Right lobe of liver (tissue), 6 donors: ENCODE measurements at places on chromosomes 6 and 20. TPM values are rescaled to one million over a fixed set of nuclear protein-coding genes. Genes with fewer than 3 reads are reported as not detected.
A peak's percentile ranks its signal among the peaks of the same experiment; 100 is the strongest.

CAPN11 gene
- total RNA-seq, result not detected

GRM4 gene
- not detected for total RNA-seq

C6orf118 gene
- not detected for total RNA-seq

LIN28B gene
- not detected for total RNA-seq

GFRA4 gene
- total RNA-seq, result not detected

OR5V1 gene
- not detected for total RNA-seq

GRCh38 chr6:149560736-149561135, 5.4 kb upstream of the GINM1 start:
- no peaks in the 10 kb centered on the region for H3K36me3 ChIP-seq
- H3K27me3 ChIP-seq, result no peaks in the 10 kb centered on the region
- H3K4me3 ChIP-seq, result no peak overlapping the region
- H3K27ac ChIP-seq, result no peak overlapping the region
- H3K4me1 ChIP-seq, result no peaks in the 10 kb centered on the region

- H3K4me3 ChIP-seq, result no peak overlapping the region
- no peak overlapping the region for H3K27ac ChIP-seq
- no peak for DNase-seq
- no peaks in the 10 kb centered on the region for H3K36me3 ChIP-seq
- H3K27me3 ChIP-seq, result no peaks in the 10 kb centered on the region
Observed at GRCh38 chr6:163667372-163668060, 253.0 kb downstream of the QKI start.

- no peaks in the 10 kb centered on the region for H3K36me3 ChIP-seq
- no peaks in the 10 kb centered on the region for H3K27me3 ChIP-seq
- no peak for DNase-seq
- H3K27ac ChIP-seq, result no peak overlapping the region
- no peaks in the 10 kb centered on the region for H3K4me1 ChIP-seq
- H3K4me3 ChIP-seq, result no peak overlapping the region
Observed at GRCh38 chr6:8478418-8478817, 43.1 kb upstream of the SLC35B3 start.

DNA sequence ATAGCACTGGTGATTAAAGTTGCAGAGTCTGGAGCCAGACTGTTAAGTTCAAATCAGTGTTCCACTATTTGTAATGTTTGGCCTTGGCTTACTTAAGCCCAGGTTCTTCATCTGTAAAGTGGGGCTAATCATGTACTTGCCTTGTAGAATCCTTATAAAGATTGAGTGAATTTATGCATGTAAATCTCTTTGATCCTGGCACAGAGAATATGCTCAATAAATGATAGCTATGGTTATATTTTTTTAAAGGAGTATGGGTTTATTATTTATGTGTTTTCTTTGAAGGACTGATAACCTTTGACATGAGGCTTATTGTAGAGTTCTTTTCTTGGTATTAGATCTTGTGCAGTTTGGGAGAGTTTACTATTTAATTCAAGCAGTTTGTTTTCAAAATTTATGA, 89.5 kb downstream of the CDKAL1 start:
- no peak for DNase-seq
- H3K27me3 ChIP-seq, result no peaks in the 10 kb centered on the region
- no peak overlapping the region for H3K27ac ChIP-seq
- H3K4me1 ChIP-seq, result no peaks in the 10 kb centered on the region
- H3K4me3 ChIP-seq, result no peak overlapping the region

GRCh38 chr20:21134883-21135493, 9.1 kb downstream of the KIZ start:
- H3K27ac ChIP-seq, result no peak overlapping the region
- no peak for DNase-seq
- H3K4me3 ChIP-seq, result no peak overlapping the region

DNA sequence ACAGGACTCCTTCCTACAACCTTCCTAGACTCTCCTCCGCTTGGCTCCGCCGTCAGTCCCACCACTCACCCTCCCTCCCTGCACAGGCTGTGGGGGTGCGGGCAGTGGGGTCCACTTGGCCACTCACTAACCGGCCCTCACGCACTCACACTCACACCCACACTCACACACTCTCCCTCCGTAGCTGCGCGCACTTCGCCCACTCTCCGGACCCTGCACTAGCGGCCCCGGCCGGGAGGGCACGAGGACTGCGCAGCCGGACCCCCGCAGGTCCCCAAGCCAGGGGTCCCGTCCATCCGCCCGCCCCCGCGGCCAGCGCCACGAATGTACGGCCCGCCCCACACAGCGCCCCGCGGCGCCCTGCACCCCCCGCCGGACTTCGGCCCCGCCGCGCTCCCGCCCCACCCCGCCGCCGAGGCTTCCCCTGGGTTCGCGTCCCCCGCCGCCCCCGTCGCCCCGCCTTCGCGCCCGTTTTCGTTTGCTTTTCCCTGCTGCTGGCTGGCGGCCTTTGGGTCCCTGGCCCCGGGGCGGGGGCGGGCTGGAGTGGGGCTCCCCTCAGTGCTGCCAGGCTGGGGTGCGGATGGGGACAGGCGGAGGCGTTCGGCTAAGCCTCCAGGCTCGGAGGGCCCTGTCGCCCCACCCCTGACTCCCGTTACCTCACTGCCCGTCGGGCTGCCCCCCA, 23.0 kb upstream of the SLC22A7 start:
- peaks cover 44% of the 10 kb centered on the region for H3K4me1 ChIP-seq
- peak overlapping the region; percentile 76 for H3K27ac ChIP-seq
- H3K36me3 ChIP-seq, result no peaks in the 10 kb centered on the region
- H3K4me3 ChIP-seq, result peak overlapping the region; percentile 44
- H3K27me3 ChIP-seq, result no peaks in the 10 kb centered on the region

GRCh38 chr6:56363796-56364430, 116.5 kb upstream of the COL21A1 start:
- no peaks in the 10 kb centered on the region for H3K4me1 ChIP-seq
- H3K36me3 ChIP-seq, result no peaks in the 10 kb centered on the region
- H3K4me3 ChIP-seq, result no peak overlapping the region
- no peak overlapping the region for H3K27ac ChIP-seq
- H3K27me3 ChIP-seq, result no peaks in the 10 kb centered on the region

DNA sequence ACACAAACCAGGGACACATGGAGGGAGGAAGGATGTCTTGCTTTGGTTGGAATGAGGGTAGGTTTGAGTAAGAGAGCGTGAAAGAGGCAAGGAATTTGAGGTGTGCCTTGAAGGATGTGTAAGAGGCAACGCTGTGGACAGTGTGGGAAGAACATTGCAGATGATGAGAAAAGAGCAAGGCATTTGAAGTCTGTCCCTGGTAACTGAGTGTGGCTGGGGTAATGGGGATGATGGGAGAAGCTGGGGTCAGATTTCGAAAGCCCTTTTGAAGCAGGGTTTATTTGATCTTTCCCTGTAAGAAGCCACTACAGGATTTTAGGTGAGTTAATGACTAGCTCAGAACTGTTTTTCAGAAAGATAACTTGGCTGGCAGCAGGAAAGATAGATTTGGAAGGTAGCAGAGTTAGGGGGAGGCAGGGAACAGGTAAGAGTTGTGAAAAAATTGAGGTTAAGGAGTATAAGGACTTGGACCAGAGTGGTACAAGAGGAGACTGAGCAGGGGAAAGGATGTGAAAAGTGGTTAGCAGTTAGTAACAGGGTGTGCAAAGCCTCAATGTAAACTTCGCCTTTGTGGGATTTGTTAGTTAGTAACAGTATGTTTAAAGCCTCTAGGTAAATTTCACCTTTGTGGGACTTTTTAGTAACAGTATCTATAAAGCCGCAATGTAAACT, 17.7 kb downstream of the UTRN start:
- no peak overlapping the region for H3K27ac ChIP-seq
- H3K36me3 ChIP-seq, result no peaks in the 10 kb centered on the region
- no peak for DNase-seq
- peaks cover 34% of the 10 kb centered on the region for H3K4me1 ChIP-seq
- H3K27me3 ChIP-seq, result no peaks in the 10 kb centered on the region
- H3K4me3 ChIP-seq, result no peak overlapping the region

GRCh38 chr20:50133041-50133440, 20.1 kb upstream of the UBE2V1 start:
- no peak for DNase-seq
- no peaks in the 10 kb centered on the region for H3K36me3 ChIP-seq
- H3K4me3 ChIP-seq, result no peak overlapping the region

DNA sequence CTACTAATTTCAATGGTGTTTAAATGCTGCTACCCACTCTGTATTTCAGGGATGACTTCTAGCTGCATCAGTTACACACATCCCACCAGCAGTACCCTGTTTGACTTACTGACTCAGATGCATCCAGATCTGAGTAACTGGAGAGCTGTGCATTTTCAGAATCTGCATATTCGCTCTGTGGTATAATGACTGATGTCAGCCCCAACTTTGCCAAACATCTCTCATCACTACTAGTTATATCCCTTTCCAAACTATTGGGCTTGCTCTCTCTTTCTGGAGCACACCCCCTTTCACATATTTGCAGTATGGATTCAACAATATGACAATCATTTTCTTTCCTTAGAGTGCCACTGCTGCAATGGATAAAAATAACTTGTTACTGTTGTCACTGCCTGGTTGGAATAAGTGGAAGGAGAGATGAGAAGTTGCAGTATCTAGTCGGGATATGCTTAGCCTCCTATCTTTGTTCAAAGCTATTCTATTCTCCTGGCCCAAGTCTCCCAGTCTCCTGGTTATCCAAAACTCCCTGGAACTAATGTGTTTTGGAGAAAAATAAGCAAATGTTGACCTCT, 3.3 kb upstream of the RSPO3 start:
- no peak overlapping the region for H3K4me3 ChIP-seq
- no peak for DNase-seq
- H3K4me1 ChIP-seq, result no peaks in the 10 kb centered on the region
- no peak overlapping the region for H3K27ac ChIP-seq

DNA sequence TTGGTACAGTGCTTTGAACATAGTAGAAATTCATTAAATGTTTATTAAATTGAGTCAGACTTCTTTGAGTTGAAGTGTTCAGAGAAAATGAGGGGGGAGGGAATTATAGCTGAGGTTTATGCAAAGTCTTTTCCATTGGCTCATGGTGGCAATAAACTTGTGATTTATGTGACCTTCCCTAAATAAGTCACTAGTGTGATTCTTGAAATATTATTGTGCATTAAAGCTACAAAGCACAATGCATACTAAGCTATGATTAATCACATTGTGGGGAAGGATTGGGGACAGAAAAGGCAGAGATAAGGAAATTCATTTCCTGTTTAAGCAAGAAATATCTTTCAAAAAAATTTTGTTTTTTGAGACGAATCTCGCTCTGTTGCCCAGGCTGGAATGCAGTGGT, 877.5 kb downstream of the TFAP2A start:
- no peaks in the 10 kb centered on the region for H3K36me3 ChIP-seq
- H3K4me3 ChIP-seq, result no peak overlapping the region
- no peaks in the 10 kb centered on the region for H3K27me3 ChIP-seq
- no peaks in the 10 kb centered on the region for H3K4me1 ChIP-seq

GRCh38 chr6:169445661-169446581, 192.3 kb upstream of the THBS2 start:
- H3K36me3 ChIP-seq, result no peaks in the 10 kb centered on the region
- H3K4me3 ChIP-seq, result no peak overlapping the region
- no peak overlapping the region for H3K27ac ChIP-seq
- H3K4me1 ChIP-seq, result no peaks in the 10 kb centered on the region

GRCh38 chr6:134058622-134059366, 6.4 kb upstream of the SLC2A12 start:
- H3K4me1 ChIP-seq, result no peaks in the 10 kb centered on the region
- no peak overlapping the region for H3K27ac ChIP-seq
- no peak for DNase-seq
- no peaks in the 10 kb centered on the region for H3K36me3 ChIP-seq

- DNase-seq, result no peak
- H3K4me3 ChIP-seq, result no peak overlapping the region
- no peaks in the 10 kb centered on the region for H3K27me3 ChIP-seq
Observed at GRCh38 chr6:132495604-132496079, 17.3 kb downstream of the STX7 start.

DNA sequence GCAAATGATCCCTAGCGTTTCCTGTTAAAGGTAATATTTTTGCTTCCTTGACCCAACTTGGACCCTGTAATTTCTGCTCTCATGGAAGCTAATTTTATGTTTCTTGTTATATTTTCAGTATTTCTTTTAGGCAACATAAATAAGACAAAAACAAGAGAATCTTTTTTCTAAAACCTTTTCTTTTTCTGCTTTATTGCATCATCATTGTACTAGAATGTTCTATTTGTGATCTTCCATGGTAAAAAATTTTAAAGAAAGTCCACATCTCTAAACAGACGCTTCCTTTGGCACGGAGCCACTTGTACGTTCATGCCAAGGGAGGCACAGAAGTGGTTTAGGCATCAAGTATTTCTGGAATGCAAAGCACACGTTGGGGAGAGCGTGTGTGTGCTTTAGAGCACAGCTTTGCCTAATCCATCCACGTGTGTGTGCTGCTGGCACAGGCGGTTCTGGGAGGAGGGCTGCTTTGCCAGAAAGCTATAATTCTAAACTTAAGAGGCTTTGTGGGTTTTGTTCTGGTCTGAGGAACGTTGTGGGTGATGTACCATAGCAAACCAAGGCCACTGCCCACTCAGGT, 98.3 kb downstream of the SASH1 start:
- H3K27ac ChIP-seq, result no peak overlapping the region
- DNase-seq, result no peak
- no peaks in the 10 kb centered on the region for H3K4me1 ChIP-seq
- no peak overlapping the region for H3K4me3 ChIP-seq
- H3K27me3 ChIP-seq, result no peaks in the 10 kb centered on the region

- peaks cover 33% of the 10 kb centered on the region for H3K4me1 ChIP-seq
- no peaks in the 10 kb centered on the region for H3K27me3 ChIP-seq
- peak; percentile 73 for DNase-seq
- no peaks in the 10 kb centered on the region for H3K36me3 ChIP-seq
- H3K27ac ChIP-seq, result peak overlapping the region; percentile 98
Observed at GRCh38 chr6:17705778-17706579, 746 bp downstream of the NUP153 start.

- no peaks in the 10 kb centered on the region for H3K4me1 ChIP-seq
- H3K27me3 ChIP-seq, result no peaks in the 10 kb centered on the region
- DNase-seq, result no peak
- no peak overlapping the region for H3K4me3 ChIP-seq
Observed at GRCh38 chr6:5827056-5827904, 179.4 kb downstream of the NRN1 start.

DNA sequence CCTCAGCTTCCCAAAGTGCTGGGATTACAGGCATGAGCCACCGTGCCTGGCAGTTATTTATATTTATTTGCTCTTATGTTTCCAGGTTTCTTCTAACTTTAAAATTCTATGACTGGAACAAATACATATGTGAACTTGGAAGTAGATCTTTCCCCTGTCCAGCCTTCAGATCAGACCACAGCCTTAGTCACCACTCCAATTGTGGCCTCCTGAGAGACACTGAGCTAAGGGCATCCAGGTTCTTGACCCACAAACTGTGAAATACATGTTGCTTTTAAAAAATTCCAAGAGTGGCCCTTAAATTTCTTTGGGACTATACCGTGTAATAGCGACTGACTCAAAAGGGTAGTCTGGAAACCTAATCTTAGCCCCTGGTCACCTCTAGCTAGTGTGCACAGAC, 1.5 kb upstream of the ADGRG6 start:
- no peak overlapping the region for H3K27ac ChIP-seq
- H3K4me1 ChIP-seq, result no peaks in the 10 kb centered on the region
- H3K4me3 ChIP-seq, result no peak overlapping the region
- DNase-seq, result no peak
- H3K27me3 ChIP-seq, result no peaks in the 10 kb centered on the region
- H3K36me3 ChIP-seq, result no peaks in the 10 kb centered on the region

GRCh38 chr6:170044836-170045562, 245.9 kb downstream of the DLL1 start:
- no peaks in the 10 kb centered on the region for H3K4me1 ChIP-seq
- H3K27ac ChIP-seq, result no peak overlapping the region
- no peaks in the 10 kb centered on the region for H3K27me3 ChIP-seq
- no peak overlapping the region for H3K4me3 ChIP-seq
- H3K36me3 ChIP-seq, result no peaks in the 10 kb centered on the region
